ENCODE measurements at places on chromosomes 5 and 9.

DNA sequence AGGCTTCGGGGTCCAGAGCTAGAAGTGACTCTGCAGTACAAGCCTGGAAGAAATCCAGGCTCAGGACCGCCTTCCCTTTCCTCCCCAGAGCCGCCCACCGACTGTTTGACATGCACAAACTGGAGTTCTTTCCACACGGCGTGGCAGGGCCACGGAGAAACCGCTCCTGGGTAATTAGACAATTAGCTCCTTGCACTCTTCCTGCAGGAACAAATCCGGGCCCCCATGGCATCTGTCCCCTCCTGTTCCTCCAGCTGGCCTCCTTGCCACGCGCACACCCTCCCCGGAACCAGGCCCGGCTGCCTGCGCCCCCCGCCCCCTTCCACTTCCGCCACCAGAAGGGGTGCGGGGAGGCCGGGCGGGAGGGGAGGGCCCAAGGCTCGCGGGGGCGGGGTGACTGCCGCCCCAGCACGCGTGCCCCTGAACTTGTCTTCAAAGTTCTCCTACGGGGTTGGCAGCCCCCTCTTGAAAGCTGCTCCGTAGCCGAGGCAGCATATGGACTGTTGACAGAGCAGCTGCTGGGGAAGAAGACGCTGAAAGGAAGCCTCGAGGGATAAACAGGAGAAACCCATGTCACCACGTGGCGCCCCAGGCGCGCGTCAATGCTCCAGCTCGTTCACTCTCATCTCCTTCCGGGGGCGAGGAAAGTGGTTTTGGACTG is 74.3 kb downstream of the SEC61B start:
- DNase-seq: peak; percentile 24

DNA sequence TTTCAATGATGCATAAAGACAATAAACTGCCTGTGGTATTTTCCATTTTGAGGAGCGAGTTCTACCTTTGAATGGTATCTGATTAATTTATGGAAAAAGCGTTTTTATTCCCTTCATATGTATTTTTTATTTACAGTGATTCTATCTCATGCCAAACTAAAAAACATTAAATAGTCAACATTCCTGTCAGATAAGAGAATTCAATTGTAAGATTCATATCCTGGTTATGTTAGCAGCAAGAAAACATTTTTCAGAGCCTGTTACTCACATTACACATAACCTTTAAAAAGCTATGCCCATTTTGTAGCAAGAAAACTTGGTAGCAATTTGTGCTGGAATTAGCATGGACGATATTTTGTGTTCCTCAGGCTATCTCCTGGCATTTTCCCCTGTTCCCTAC is 55.1 kb upstream of the PRLR start:
- no peak for DNase-seq

DNA sequence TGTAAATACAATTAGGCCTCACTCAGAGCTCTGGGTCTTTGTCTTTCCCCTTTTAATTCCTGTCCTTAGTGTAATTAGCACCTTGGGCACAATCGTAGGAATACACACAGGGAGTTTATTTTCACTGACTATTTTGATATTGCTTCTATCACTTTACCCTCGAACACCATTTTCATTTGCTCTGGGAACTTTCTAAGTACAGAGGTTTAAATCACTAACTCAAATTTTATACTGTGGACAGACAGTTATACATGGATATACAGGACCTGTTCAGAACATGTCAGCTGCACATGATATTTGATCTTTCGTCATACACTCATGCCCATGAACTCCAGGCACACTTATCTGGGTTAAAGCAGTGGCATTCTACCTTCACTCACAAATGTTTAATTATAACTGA is 217.8 kb upstream of the TMEM161B start:
- no peak for DNase-seq

DNA sequence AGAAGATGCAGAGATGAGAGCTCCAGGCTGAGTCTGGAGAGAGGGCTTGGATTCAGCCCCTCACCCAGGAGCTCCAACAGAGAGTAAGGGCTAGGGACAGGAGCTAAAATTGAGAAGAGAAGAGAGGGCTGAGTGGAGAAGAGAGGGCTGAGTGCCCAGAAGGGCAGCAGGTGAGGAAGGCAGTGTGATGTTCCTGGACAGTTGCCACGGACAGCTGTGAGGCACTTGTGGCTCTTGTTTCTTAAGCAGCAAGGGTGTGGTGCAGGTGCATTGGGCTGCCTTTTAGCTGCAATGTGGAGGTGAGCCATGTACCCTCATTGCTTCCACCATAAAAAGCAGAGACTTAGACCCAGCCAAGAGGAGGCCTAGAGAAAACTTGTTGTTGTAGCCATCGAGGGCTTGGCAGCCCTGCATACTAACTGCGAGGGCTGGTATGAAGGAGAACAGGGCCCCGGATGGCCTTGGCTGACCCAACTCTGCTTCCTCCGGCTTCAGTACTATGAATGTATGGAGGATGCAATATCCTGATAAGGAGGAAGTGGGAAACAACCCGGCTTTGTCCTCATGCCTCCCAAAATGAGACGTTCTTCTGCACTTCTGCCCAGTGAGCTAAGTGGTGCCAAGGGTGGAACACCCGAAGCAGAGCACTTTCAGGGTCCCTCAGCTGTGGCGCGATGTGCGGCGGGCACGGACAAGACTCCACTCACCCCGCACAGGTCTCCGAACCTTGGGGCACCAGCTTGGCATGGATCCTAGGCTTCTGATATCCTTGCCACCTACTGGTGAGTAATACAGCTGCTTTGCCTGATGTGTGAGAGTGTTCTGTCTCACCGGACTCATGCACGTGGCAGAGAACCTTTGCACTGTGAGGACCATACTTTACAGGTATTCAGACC is 65.2 kb downstream of the LRRC70 start:
- no peak for DNase-seq

DNA sequence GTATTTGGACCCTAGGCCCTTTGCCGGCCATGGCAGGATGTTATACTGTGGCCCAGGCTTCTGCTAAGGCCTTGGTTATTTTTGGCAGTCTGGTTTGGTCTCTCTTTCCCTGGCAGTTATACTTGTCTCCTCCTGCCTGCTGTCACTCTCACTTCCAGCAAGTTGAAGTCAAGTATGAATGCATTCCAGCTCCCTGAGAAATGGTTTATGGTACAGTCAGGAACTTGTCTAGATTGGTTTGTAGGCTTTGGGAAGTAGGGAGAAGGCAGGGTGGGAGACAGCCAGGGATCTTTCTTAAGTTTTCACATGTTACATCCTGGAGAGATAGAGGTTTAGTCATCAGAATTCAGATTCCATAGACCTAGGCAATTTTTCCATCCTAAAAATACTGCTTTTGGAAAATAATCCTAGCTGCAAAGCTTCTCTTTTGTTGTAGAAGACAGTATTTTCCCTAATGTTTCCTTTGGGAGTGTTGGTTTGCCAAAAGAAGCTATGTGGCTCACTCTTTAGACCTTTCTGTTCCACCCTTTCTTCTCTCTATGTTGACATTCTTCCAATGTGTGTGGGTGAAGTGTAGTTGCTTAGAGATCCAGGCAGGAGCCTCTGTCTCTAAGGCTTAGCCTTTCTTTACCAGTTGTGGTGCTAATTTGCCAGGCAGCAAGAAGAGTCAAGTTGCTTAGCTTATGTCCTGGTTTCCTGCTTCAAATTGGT is 2.5 kb upstream of the KDM3B start:
- DNase-seq: no peak

- DNase-seq: no peak
Observed at GRCh38 chr5:161042443-161042842, 190.4 kb upstream of the ATP10B start.

DNA sequence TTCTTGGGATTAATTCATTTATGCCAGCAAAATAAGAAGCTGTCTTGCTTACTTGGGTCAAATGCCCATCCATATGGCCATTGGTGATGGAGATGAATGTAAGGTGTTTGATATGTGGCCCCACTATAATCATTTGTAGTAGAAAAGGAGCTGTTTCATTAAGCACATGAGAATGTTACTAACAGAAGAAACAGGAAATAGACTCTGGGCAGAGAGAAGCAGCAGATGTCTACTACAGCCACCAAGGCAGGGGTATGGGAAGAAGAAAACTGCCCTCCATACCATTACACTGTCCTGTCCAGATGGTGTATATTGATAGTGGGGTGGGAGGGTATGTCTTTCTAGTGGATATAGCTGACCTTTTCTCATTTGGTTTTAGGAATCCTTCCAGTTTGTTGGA is 386.6 kb upstream of the CLINT1 start:
- DNase-seq: no peak

- no peak for DNase-seq
Observed at GRCh38 chr9:29397148-29397547, 1823.9 kb upstream of the C9orf72 start.

DNA sequence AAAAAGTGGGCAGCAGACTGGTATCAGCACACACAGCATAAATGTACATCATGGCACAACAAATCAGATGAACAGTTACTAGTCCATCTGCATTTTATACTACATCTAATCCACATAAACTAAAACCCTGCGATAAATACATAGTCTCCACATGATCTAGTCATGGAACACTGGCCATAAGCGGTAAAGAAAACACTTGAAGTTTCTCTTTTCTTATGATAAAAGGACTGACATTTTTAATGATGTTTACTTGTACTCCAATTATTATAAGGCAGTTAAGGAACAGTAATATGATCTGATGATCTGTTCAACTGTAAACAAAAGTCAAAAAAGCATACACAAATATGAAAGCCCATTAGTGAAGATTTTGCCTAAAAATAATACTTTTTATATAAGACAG is 112.5 kb downstream of the MPDZ start:
- DNase-seq: no peak

GRCh38 chr9:37325778-37326177 is 96.7 kb upstream of the GRHPR start:
- no peak for DNase-seq

- DNase-seq: no peak
Observed at GRCh38 chr9:137326445-137327065, 24.5 kb upstream of the NRARP start.

DNA sequence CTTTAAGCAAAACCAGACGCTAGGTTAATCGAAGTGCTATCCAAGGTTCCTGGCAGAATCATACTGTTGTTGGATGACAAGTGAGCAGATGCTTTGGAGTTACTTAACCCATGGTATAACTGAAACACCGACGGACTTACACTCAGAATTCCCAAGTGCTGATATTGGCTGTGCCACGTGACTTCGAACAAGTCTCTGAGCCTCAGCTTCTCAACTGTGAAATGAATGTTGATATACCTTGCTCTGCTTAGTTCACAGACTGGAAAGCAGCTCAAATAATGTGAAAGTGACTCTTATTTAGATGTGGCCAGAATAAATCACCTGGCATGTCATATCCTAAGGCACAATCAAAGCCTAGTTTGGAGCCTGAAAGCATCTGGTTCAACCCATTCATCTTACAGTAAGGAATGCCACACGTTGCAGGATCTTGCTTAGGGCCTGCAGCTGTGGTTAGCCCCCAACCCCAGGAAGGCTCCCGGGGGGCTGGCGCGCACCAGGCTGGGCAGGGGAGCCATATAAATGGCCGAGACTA is 759 bp downstream of the GEMIN5 start:
- no peak for DNase-seq

GRCh38 chr9:27367175-27367798 is 70.3 kb upstream of the EQTN start:
- DNase-seq: no peak

- DNase-seq: no peak
Observed at GRCh38 chr5:143023411-143024096, 253.4 kb downstream of the ARHGAP26 start.

- DNase-seq: no peak
Observed at GRCh38 chr9:97758334-97758916, 61.3 kb upstream of the XPA start.

GRCh38 chr9:15133488-15133887 is 173.5 kb downstream of the TTC39B start:
- no peak for DNase-seq

DNA sequence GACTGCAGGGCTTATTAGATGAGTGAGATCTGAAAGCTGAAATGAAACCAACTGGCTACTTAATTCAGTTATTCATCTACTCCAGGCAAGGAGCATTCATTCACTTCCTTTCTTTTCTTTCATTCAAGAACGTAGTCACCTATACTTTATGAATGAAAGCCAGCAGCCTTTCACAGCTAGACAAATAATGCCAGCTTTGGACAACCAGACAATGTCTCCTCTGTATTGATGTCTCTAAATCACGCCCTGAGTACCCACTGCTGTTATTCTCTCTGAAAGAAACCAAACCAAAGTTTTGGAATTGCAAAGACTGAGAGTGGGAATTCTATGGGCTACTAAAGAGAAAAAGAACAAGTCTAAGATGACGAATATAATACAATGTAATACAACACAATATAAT is 121.2 kb upstream of the PTPN3 start:
- DNase-seq: no peak

DNA sequence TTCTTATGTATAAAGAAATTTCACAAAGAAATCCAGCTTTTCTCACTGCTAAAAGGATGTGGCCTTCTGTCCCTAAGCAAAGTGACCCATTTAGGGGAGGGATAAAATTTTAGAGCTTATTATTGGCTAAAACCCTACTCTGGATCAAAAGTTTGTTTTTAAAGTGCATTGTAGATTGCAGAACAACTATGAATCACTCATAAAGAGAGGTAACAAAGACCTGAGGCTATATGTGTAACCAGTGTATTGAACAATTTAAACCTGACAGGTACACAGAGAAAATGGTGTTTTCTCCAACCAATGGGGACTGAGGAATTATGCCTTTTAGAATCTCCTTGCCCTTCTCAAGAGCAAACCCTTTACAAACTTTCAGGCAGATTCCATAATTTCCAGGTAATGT is 86.6 kb downstream of the MUSK start:
- no peak for DNase-seq

GRCh38 chr5:103224118-103224893 is 34.3 kb upstream of the MACIR start:
- DNase-seq: peak; percentile 33

GRCh38 chr5:15480436-15480835 is 19.5 kb upstream of the FBXL7 start:
- no peak for DNase-seq

DNA sequence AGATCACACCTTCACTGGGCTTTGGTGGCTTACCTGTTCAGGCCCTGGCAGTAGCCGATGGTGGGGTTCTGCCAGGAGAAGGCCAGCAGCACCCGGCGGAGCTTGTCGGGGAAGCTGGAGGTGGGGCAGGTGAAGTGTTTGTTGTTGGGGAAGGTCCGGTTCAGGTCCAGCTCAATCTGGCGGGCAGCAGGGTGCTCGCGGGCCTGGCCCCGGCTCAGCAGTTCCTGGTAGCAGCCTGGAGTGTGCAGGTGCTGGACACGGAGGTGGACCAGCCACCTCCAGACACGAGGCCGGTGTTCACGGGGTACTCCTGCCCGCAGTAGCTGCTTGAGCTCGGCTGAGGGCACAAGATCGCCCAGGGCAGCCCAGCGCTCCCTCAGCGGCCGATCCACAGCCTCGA is 16.2 kb upstream of the CORO2A start:
- DNase-seq: no peak

DNA sequence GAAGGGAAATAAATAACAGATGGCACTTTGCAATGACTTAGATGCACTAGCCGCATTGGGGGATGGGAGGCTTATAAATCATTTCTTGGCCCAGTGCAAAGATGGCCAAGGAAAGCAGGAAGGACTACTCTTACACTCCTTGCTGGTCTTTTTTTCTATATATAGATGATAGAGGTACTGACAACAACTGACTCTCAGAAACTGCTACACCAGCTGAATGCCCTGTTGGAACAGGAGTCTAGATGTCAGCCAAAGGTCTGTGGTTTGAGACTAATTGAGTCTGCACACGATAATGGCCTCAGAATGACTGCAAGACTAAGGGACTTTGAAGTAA is 1.7 kb downstream of the CCNG1 start:
- DNase-seq: no peak

GRCh38 chr9:69118656-69119055 is 55.4 kb upstream of the TJP2 start:
- DNase-seq: no peak

Data from central memory CD4-positive, alpha-beta T cell (primary cell).